Stimulated activated naive CD8-positive, alpha-beta T cell treated with anti-CD3 and anti-CD28 coated beads, Interleukin-15, Interleukin-2, amounts not matched to agents 100 U/mL and 50 U/mL, for 24 hours (primary cell): ENCODE measurements at places on chromosomes 1 and 21.

GRCh38 chr1:44084998-44085675, 33.5 kb upstream of the KLF17 start:
- DNase-seq: no peak

DNA sequence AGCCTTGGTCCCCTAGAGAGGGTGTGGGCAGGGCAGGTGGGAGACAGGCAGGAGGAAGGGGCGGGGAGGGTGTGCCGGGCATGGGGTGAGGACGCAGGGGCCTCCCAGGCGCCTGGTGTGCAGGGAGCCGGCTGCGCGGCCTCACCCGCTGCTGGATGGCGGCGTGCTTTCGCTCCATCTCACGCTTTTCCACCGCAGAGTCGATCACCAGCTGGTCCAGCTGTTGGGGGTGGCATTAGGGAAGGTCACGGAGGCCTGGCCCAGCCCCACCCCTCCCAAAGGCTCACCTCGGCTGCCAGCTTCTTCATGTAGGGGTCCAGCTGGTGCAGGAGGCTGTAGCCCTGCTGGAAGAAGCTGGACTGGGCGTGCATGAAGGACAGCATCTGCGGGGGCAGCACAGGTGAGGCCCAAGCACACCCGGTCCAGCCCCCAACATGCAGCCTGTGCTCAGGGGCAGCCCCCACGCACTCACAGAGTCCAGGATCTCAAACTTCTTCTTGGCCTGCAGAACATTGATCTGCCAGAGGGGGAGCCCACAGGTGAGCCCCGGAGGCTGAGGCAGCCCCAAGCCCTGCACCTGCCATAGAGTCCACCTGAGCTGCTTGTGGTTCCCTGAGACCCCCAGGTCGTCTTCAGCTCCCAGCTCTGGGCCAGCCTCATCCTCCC, 7.9 kb downstream of the ACAP3 start:
- DNase-seq: no peak

- DNase-seq: no peak
Observed at GRCh38 chr21:44516342-44516741, 23.7 kb downstream of the KRTAP10-1 start.

DNA sequence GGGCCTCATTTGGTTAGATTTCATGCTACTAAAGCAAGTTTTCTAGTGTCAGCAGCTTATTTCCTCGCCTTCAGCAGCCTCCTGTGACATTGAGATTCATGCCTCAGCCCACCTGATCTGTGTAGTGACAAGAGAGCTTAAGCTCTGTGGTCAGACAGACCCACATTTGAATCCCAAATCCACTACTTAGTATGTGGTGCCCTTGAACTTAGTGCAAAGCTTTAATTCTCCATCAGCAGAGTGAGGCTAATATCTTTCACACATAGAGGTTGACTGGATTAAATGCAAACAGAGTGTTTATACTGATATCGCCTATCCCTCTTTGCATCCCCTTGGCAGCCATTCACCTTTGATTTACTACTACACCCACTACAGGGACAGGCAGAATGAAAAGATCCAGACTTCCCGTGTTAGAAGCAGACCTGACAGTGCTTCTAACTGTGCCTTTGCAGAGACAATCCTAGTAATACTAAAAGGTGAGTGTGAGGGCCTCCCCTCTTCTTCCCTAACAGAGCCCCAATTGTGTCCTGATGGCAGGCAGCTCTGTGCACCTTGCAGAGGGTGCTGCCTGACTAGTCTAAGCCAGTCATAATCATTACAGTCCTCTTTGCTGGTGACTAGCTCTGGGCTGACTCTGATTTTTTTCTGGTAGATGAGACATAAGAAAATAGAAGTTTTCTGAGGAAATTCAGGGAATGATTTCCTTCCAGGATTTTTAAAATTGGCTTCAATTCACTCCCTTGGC, 264.0 kb downstream of the CTH start:
- DNase-seq: no peak

DNA sequence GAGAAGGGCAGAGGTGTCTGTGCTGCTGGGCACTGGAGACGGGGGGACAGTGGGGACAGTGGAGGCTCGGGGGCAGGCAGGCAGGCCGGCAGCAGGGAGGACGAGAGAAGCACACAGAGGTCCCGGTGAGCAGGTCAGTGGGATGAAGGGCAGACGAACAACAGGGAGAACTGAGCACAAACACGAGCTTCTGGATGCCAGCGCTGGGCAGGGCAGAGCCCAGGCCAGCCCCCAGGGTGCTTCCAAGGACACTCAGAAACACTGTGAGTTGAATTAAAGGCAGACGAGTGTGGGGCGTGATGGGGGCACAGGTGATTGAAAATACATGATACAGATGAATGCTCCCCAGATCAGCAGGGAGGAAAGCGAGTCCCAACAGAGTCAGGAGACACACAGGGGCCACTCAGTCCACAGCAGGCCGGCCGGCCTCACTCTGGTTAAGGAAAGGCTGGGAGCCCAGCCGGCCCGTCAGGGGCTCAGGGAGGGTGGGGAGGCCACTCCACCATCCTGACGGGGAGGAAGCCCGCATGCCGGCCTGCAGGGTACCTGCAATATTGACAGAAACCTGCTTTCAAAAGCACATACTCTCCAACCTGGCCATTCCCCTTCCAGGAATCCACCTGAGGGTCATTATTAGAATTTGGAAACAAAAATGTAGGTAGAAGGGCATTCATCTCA, 14.1 kb downstream of the SLC19A1 start:
- DNase-seq: no peak
